Smooth muscle cell of the umbilical artery (primary cell): ENCODE measurements at places on chromosomes 3 and 15. TPM values are rescaled to one million over a fixed set of nuclear protein-coding genes. Genes with fewer than 3 reads are reported as not detected.

Gene RTP1
- not detected in 2 replicates for total RNA-seq

Gene NLGN1
- 0.59 and 0.92 TPM in 2 replicates for total RNA-seq

Gene CYP11A1
- total RNA-seq = under 0.01 TPM in 1 of 2 replicates, not detected in the other

Gene CLK3
- total RNA-seq = 54.3 and 55.3 TPM in 2 replicates

Gene CLRN1
- not detected in 2 replicates for total RNA-seq

Gene RTP3
- not detected in 2 replicates for total RNA-seq

Gene OR5K2
- total RNA-seq = not detected in 2 replicates

Gene ASB14
- total RNA-seq = 0.05 TPM in 1 of 2 replicates, not detected in the other

Gene SLC12A8
- total RNA-seq = 33.5 and 226 TPM in 2 replicates

Gene PARP15
- total RNA-seq = under 0.01 and 0.18 TPM in 2 replicates
